ENCODE measurements at places on chromosomes 11 and 22.

- no peak for DNase-seq
These were observed 44.4 kb upstream of the KCNQ1OT1 start for GRCh38 chr11:2744166-2744565.

DNA sequence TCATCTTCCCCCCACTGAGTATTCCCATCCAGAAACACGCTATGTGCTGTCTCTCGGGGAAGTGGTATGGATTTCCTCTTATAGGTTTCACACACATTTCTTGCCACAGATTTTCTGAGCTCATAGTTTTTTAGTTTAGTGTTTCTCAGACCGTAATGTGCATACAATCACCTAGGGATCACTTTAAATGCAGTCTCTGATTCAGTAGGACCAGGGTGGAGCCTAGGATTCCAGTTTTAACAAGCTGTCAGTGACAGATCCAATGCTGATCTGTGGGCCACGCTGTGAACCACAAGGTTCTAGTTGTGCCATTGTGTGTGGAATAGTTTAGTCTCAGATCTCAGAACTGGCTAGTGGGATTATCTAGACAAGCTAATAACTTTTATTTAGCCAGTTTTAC is 23.7 kb upstream of the CXCR5 start:
- DNase-seq, result no peak

- no peak for DNase-seq
These were observed 1.3 kb upstream of the BDNF start for GRCh38 chr11:27701355-27702105.

DNA sequence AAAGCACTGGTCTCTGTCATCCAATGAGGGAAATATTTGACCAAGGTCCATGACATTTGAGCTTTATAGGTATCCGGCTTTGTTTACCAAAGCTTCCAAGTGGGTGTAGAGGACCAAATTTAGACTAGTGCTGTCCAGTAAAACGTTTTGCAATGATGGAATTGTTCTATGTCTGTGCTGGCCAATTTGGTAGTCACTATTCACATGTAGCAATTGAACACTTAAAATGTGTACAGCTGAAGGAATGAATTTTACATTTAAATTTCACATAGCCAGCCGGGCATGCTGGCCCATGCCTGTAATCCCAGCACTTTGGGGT is 118.0 kb downstream of the PKNOX2 start:
- DNase-seq, result no peak

- no peak for DNase-seq
These were observed 929.0 kb downstream of the BRD1 start for GRCh38 chr22:48898524-48899250.

GRCh38 chr11:90629229-90629806 is 406.5 kb upstream of the CHORDC1 start:
- no peak for DNase-seq

DNA sequence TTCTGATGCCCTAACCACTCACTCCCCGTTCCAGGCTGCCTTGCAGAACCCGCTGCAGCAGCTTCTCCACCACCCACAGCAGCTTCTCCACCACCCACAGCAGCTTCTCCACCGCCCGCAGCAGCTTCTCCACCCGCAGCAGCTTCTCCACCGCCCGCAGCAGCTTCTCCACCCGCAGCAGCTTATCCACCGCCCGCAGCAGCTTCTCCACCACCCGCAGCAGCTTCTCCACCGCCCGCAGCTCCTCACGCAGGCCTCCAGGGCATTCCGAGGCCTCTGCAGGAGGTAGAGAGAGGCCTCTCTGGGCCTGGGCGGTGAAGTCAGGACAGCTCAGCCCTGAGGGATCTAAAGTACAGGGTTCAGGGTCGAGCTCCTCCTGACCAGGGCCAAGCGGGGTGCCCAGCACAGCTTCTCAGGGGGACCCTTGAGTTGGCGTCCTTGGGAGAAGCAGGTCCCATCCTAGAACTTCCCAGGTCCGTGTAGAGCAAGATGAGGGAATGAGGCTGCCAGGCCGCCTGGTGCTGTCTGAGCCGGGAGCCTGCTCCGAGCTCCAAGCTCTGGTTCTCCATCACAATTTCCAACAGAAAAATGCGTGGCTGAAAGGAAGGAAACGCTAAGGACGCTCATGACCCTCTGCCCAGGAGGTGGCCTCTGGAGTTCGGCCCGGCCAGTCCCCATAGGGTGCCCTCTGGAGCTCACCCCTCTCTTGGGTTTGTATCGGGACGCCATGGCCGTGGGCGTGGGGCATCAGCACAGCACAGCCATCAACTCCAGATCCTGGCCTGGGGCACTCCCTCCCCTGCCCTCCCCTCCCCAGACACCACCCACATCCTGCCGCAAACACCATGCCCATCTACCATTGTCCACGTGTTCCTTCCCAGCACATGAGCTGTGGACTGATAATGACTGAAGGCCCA is 528.6 kb downstream of the BRD1 start:
- DNase-seq, result no peak

DNA sequence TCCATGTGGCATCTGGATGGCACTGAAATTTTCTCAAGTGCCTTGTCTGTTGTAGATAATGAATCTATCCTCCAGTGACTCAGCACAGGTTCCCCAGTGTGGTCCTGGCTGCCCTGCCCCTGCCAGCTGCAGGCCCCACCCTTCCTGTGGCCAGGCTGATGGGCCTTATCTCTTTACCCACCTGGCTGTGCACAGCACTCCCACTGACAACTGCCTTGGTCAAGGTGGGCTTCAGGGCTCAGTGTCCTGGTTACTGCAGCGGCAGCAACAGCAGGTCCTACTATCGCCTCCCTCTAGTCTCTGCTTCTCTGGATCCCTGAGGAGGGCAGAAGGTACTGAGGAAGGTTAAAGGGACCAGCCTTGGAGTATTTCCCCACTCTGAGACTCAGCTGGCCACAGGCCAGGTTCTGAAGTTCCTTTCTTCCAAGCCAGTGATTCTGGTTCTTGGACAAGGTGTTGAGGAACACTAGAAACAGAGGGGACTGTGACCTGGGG is 3.1 kb downstream of the HMBS start:
- DNase-seq, result no peak

- DNase-seq, result no peak
These were observed 126.3 kb downstream of the ARHGAP8 start for GRCh38 chr22:44878483-44879300.

DNA sequence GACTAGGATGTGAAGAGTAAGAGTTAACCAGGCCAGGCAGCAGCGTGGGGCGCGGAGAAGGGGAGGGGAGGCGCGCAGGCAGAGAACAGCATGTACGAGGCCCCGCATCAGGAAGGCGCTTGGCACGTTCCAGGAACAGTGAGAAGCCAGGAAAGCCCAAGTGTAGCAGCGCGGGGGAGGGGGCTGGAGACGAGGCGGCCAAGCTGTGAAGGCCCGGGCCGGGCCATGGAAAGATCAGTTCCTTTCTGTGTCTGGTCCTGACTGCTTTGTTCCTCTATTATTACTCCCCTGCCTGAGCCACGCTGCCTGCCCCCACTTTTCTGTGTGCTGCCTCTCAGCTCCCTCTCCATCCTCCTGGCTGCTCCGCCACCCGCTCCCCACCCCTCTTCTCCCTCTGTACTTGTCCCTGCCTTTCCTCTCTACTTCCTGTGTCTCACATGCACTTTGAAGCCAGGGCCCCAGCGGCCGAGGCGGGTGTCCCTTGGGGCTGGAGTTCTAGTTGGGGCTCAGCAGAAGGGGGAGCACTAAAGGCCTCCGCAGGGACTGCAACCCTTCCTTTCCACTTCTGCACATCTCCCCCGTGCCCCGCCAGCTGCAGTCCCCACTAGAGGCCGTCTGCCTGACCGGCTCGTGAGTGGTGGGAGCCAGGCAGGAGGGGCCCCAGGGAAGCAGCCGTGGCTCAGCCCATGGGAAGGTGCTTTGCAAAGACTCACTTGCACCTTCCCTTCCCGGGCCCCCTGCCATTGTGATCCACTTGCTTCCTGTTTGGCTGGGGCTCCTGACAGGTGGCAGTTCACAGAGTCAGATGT is 63.7 kb downstream of the PRDM11 start:
- peak; percentile 54 for DNase-seq

DNA sequence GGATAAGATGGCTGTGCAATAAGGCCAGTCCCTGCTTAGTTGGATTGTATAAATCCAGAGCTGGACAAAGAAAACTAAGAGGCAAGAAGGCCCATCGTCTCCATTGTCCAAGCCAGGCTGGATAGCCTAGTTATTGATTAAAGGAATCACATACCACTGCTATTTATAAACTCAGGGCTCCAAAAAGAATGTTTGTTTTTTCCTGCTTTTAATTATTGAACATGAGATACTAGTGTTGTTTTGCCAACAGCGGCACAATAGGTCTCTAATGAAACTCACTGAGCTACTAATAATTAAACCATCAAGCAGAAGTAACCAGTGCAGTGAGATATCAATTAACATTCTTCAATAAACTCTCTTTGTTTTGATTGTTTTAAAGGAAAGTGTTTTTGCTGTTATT is 259.7 kb downstream of the INSC start:
- no peak for DNase-seq

GRCh38 chr22:42074132-42074811 is at the start of gene PHETA2:
Gene PHETA2, plus strand, starts transcription at chr22:42074248. Its CDS starts 3,046 bp downstream, at chr22:42077294.
- no peak for DNase-seq

DNA sequence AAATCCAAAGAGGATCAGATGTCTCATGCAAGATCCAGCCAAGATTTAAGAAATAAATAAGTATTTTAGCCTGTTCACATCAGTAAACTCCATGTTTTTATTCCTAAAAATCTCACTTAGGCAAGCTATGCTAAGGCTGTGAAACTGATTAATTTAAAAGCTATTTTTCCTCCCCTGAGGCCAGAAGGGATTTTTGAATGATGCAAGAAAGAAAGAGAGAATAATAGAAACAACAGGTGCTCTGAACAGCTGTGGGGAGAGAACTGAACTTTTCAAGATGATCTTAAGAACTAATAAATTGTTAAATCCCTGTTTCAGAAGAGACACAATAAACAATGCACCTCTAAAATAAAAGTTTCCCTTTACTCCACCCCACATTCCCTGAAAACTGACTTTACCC is 241.6 kb downstream of the DLG2 start:
- DNase-seq, result no peak

DNA sequence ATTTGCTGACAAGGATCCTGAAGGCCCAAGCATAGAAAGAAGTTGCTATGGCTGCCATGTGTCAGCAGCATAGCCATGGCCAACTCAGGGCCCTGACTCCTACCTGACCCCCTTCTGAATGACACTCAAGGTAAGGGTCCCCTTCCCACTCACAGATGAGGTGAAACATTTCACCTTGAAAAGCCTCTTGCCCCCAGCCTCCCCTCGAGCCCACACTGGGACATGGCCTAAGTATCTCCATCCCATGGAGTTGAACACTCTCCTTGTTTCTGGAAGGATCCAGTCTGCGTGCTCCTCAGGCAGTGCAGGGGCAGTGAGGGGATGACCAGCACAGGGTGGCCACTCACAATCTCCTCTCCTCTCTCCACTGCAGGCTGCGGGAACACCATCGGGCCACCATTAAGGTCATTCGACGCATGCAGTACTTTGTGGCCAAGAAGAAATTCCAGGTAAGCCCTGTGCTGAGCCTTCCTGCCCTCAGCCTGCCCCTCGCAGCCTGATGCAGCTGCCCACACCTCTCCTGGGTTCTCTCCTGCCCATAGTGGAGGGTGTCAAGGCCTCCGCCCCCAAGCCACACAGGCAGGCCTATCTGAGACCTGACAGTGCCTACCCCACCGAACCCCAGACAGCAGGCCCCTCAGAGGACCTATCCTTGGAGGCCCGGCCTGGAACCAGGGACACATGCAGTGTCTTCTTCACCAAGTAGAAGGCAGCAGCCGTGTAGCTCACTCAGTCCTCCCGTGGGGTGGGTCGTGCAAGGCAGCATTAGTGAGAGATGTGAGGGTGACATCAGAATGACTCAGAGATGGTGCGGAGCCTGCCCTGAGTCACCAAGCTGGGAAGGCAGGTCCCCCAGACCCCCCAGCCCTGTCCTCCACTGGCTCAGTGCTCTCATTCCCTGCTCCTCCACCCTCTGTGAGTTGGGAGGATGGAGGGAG is 68.9 kb upstream of the KCNQ1OT1 start:
- DNase-seq, result no peak

GRCh38 chr11:6742260-6742659 is 29.5 kb downstream of the OR2AG2 start:
- no peak for DNase-seq

GRCh38 chr11:121445071-121445768 is 6.9 kb upstream of the SORL1 start:
- no peak for DNase-seq

GRCh38 chr11:47338396-47339241 is 13.9 kb downstream of the MYBPC3 start:
- DNase-seq, result no peak

DNA sequence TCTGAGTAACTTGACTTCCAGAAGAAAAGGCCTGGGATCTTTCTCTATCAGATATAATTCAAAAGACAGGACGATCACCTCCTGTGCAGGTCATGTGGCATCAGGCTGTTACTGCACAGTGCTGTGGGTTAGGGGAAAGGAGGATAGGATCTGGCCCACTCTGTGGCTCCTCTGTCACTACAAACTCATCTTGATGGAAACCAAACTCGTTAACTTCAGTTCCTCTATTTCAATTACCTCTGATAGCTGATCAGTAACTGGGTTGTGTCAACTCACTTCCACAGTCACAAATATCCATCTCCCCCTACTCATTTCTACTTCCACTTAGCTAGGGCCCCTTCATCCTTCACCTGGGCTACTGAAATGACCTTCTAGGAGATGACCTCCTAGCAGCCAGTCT is 95.2 kb downstream of the RCN1 start:
- no peak for DNase-seq

DNA sequence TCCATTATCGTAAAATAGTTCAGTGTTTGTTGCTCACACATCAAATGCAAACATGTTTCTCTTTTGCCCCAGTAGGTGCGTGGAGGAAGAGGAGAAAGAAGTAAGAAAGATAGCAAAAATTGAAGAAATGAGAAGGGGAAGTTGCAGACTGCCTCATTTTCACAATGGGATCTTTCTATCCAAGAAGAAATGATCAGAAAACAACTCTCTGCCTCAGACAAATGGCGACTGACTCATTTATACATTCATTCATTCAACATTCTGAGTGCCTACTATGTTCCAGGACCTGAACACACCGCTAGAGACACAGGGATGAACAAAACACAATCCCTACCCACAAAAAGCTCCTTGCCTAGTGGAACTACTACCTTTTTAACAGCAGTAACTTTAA is 367 bp downstream of the HPS5 start:
- DNase-seq, result no peak

- DNase-seq, result no peak
These were observed 10.4 kb upstream of the TSKU start for GRCh38 chr11:76772783-76773106.

- no peak for DNase-seq
These were observed 5.0 kb upstream of the APOBEC3A start for GRCh38 chr22:38952281-38952993.

DNA sequence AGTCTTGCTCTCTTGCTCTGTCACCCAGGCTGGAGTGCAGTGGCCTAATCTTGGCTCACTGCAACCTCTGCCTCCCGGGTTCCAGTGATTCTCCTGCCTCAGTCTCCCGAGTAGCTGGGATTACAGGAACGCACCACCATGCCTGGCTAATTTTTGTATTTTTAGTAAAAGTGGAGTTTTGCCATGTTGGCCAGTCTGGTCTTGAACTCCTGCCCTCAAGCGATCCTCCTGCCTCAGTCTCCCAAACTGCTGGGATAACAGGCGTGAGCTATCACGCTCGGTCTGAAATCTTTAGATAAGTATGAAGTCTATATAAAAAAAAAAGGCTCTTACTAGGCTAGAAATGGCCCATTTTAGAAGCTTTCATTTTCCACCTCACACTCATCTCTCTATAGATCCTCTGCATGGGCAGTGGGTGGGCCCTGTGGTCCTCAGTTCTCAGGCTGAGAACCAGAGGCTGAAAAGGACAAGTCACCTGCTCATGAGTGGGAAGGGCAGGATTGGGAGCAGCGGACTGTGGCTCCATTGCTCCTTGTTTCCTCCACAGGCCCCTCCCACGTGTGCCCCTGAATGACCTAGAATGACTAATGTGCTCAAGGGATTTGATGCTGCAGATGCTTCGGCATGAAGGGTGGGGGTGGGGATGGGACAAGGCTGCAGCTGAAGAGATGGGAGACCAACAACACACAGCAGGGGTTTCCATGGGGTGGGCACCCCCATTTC is 19.8 kb upstream of the PRAME start:
- no peak for DNase-seq

Measured in smooth muscle cell of the brain vasculature (primary cell).